Hepatocyte (in vitro differentiated cells): ENCODE measurements at places on chromosomes 12 and 14. TPM values are rescaled to one million over a fixed set of nuclear protein-coding genes. Genes with fewer than 3 reads are reported as not detected.

AKAP5 gene
- polyA plus RNA-seq: 0.60 and 1.4 TPM in 2 replicates

DCN gene
- 2,382 and 2,576 TPM in 2 replicates for polyA plus RNA-seq

SLC5A8 gene
- polyA plus RNA-seq: not detected in 2 replicates

PWP1 gene
- polyA plus RNA-seq: 60.4 and 63.4 TPM in 2 replicates

MORN3 gene
- polyA plus RNA-seq: 0.10 and 1.3 TPM in 2 replicates
